ENCODE measurements at places on chromosomes 2 and 18.

DNA sequence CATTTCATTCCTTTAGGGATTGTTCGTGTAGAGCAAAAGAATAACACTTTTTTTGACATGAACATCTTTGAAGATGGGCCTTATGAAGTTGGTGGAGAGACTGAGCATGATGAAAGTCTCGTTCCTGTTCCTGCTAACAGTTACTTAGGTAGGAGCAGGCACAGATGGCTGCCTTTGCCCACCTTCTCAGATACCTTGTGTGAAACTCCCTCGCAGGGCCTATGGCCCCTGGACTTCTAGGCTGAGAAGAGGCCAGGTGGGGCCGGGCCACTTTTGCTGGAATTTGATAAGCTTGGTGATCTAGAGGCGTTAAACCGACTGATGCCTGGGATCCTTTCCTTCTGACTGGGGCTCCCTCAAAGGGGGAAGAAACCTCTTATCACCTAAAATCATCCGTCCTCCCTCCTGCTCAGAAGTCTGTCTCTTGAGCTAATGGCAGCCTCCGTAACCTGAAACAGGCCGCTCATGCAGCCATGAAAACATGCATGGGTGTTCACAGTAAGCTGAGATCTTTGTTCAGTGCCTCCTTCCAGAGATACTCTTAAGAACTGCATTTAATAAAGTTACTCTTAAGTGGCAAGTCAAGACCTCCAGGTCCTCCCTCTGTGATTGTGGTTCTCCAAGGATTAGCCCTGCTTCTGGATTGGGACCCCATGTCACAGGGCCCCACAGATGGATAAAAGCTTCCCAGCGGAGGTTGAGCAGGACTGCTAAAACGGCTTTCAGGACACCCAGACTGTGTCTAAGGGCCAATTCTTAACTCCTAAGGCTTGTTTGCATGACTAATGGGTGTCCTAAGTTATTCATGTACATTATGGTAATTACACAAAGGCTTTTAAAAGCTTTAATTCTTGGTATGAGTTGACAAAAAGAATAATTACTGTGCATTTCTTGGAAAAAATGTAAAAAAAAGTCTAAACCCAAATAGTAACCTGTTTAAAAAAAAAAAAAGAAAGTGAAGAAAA is 43.9 kb downstream of the ITGA6 start:
- DNase-seq: no peak

DNA sequence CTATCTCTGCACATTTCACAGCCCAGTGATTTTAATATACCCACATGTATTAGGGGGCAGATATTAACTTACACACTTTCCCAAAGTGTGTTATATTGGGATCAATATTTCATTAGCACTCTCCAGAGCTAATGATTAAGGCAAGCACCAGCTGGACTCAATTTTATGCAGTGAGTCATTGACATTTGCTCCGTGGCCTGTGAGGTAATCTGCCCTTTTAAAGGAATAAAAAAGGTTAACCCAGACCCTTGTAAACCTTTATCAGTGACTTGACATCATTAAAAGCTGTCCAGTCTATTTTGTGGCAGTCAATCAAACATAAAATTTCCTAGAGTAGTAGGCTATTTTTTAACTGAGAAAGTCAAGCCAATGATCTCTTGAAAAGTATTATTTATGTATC is 1870.4 kb upstream of the CELF4 start:
- no peak for DNase-seq

GRCh38 chr2:10375570-10376281 is 72.4 kb downstream of the ODC1 start:
- no peak for DNase-seq

DNA sequence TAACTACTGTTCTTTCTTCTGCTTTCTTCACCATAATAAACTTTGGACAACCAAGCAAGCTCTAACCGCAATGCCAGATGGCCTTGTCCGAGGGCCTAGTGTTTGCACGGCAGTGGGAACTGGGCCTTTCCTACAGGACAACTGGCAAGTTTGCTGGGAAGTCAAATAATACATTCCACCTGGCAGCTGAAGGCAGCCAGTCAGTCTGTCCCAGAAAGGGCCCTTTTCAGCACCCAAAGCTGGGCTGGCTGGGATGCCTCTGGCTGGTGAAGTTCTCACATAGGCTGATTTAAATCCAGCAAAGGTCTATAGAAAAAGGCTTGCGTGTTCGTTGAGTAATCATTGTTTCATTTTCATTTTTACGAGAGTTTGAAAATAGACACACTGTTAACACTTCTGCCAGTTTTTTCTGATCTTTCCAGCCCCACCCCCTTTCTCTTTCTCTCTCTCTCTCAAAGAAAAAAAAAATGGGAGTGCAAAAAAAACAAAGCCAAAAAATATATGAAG is 110.0 kb upstream of the EPAS1 start:
- DNase-seq: no peak

- no peak for DNase-seq
Observed at GRCh38 chr2:147688242-147688641, 156.6 kb upstream of the ACVR2A start.

DNA sequence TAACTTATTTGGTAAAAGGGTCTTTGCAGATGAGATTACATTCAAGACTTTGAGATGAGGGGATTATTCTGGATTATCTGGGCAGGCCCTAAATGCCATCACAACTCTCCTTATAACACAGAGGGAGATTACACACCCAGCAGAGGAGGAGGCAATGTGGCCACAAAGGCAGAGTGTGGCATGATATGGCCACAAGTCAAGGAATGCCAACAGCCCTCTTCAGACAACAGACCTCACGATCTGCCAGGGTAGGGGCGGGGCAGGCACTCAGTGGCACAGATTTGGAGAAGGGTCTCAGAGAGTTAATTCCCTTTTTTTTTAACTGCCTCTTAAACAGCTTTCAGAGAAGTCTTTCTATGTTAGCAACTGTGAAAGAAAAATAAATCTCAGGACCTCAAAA is 96.9 kb downstream of the CYP26B1 start:
- DNase-seq: no peak

DNA sequence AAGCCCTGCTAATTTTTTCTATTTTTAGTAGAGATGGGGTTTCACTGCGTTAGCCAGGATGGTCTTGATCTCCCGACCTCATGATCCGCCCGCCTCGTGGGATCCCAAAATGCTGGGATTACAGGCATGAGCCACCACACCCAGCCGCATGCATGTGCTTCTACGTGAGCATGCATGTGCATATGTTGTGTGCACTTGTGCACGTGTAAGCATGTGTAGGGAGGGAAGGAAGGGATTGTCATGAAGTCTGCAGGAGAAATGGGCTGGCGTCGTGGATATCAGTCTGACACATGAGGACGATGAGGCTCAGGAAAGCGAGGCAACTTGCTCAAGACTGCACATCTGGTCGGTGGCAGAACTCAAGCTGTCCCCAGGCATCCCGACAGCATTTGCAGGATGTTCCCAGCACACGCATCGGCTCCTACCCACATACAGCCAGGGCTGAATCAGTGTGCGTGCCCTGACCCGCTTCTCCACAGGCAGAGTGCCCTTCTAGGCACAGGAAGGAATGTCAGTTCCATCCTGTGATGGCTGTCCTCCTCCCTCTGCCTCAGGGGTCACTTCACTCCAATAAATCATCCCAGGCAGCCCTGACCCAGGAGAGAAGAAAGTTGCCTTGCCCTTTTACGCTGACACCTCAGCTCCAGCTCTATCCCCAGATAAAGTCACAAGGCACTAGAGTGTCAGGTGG is 49.9 kb upstream of the SLC14A2 start:
- no peak for DNase-seq

GRCh38 chr18:13565228-13565627 is 161.1 kb downstream of the FAM210A start:
- no peak for DNase-seq

- DNase-seq: no peak
Observed at GRCh38 chr2:239523147-239523953, 122.5 kb upstream of the HDAC4 start.

DNA sequence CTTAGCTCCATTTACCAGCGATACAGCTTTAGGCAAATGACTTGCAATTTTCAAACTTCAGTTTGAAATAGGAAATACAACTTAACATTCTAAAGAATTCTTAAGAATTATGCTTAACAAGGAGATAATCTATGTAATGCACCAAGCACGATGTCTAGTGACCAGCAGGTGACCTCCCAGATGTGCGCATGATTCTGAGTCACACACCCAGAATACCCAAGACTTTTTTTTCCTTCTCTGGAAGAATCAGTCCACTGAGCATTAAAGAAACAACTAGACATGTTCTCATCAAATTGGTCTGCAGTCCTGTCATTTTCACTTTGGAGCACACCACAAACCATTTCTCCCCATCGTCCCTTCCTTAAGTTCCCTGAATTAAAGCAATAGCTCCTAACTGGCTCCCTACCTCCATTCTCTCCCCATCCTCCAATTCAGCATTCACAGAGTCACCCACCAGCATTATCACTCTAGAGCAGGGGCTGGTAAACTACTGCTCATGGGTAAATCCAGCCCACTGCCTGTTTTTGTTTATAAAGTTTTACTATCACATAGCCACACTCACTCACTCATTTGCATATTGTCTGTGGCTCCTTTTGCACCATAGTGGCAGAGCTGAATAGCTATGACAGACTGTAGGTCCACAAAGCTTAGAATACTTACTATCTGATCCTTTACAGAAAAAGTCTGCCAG is 13.2 kb downstream of the EVA1A start:
- DNase-seq: no peak

- no peak for DNase-seq
Observed at GRCh38 chr2:29917781-29918180, 3.6 kb downstream of the ALK start.

- DNase-seq: no peak
Observed at GRCh38 chr2:235900631-235901030, 267.6 kb downstream of the GBX2 start.

GRCh38 chr2:163343316-163343715 is 392.5 kb downstream of the FIGN start:
- no peak for DNase-seq

DNA sequence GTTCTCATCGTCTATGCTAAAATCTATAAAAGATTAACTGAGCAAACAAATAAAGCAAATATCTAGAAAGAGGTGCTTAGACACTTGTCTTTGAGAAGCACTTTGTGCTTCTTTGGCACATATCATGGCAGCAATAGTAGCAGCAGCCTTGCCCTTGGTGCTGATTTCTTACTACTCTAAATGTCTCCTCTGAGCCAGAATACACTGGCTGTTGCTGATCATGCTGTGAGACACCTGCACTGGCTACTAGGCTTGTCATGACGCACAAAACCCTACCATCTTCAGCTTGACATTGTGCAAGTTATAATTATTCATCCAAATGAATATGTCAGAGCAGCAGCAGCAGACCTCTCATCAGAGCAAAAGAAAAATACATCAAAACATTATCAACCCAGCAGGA is 46.7 kb downstream of the FANCL start:
- no peak for DNase-seq

DNA sequence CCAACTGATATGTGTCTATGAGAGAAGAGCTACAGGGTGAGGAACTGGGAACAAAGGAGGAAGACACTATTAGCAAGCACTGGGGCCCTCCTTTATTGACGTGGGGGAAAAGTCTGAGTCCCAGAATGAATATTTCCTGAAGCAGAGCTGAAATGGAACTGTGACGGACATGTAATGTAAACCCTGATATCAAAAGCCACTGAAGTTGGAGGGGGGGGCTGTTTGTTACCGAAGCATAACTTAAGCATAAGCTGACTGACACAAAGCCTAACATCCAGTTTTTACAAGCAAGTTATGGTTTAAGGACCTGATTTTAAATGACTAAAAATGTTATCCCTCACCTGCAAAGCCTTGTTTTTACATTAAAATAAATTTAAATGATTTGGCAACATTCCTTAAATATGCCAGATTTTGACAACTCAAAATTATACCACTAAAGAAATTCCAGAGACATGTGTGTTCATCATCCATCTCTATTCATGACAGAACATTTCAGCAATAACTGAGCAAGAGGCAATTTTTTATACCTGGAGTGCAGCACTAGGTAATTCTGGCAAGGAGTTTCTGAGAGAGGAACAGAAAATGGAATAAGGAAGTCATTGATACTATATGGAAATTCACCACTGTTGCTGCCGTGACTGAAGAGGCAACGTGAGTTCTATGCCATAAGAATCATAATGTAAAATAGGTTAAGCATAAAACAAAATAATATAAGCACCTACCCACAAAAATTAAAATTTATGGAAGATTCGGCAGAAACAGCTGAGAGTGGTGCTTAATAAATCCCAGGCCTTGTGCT is 186.0 kb downstream of the AFF3 start:
- no peak for DNase-seq
